ENCODE measurements at places on chromosomes 6 and 20. TPM values are rescaled to one million over a fixed set of nuclear protein-coding genes. Genes with fewer than 3 reads are reported as not detected.

The RSPO4 gene
- total RNA-seq = not detected

The SLC22A7 gene
- total RNA-seq = not detected

The EPPIN gene
- not detected for total RNA-seq

The FILIP1 gene
- total RNA-seq = 0.88 TPM

The PRKN gene
- not detected for total RNA-seq

The CDH22 gene
- total RNA-seq = not detected

The GHRH gene
- total RNA-seq = not detected

The FUT9 gene
- total RNA-seq = not detected

The SIRPG gene
- total RNA-seq = not detected

The NMBR gene
- not detected for total RNA-seq

The HLA-DOA gene
- total RNA-seq = 0.14 TPM

The GJA10 gene
- total RNA-seq = not detected

The ZNF334 gene
- total RNA-seq = 0.14 TPM

The DOP1A gene
- total RNA-seq = 14.5 TPM

The OPRM1 gene
- total RNA-seq = not detected

The SIRT5 gene
- 13.3 TPM for total RNA-seq

The C6orf163 gene
- total RNA-seq = 0.12 TPM

The COL20A1 gene
- not detected for total RNA-seq

The RBPJL gene
- not detected for total RNA-seq

The ENPP5 gene
- 0.89 TPM for total RNA-seq

The DSP gene
- total RNA-seq = 0.02 TPM

The HRH3 gene
- not detected for total RNA-seq

The TFAP2C gene
- 7.2 TPM for total RNA-seq

The AGER gene
- 0.41 TPM for total RNA-seq

The FERMT1 gene
- total RNA-seq = 0.56 TPM

The RNF182 gene
- 3.5 TPM for total RNA-seq

The ABHD12 gene
- 24.7 TPM for total RNA-seq

The HCRTR2 gene
- total RNA-seq = not detected

The POM121L2 gene
- not detected for total RNA-seq

The UCKL1 gene
- 16.1 TPM for total RNA-seq

The LRFN2 gene
- total RNA-seq = not detected

The TRDN gene
- total RNA-seq = 0.51 TPM

Measured in H4 (cell line).